Choroid plexus epithelial cell (primary cell): ENCODE measurements at places on chromosomes 3 and 15.

DNA sequence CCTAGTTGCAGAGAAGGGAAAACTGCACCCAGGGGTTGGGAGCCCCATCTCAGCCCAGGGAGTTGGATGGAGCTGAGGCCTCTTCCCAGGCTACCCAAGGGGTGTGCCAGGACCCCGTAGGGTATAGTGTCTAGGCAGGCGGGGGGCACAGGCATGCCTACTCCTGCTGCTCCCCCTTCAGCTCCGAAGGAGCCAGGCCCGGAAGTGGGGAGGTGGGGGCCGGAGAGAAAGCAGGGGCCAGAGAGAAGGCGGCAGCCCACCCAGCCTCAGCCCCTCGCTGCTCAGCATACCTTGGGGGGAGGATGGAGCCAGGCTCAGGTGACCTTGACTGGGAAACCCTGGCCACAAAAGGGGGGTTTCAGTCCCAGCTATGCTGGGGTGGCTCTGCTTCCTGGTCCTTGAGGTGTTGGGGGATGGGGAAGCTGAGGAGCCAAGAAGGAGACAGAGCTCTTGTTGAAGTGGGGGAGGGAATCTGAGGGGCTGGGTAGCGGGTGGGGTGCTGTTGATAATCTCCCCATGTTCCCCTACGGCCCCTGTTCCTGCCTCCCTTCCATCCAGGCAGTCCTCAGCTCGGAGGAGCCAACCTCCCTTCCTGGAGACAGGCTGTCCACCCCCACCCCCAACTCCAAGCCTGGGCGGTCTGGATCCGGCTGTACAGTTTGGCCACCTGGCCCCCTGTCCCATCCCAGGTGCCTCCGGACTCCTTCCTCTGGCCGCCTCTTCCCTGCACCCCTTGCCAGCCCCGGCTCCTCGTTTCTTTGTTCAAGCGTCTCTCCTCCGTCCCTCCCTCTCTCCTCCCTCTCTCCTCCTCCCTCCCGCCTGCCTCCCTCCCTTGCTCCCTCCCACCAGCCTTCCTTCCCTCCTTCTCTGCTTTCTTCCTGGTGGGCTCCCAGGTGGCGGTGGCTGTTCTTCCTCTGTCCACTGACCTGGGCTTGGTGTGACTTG is 1.7 kb downstream of the SEMA3F start:
- DNase-seq = peak; percentile 25

DNA sequence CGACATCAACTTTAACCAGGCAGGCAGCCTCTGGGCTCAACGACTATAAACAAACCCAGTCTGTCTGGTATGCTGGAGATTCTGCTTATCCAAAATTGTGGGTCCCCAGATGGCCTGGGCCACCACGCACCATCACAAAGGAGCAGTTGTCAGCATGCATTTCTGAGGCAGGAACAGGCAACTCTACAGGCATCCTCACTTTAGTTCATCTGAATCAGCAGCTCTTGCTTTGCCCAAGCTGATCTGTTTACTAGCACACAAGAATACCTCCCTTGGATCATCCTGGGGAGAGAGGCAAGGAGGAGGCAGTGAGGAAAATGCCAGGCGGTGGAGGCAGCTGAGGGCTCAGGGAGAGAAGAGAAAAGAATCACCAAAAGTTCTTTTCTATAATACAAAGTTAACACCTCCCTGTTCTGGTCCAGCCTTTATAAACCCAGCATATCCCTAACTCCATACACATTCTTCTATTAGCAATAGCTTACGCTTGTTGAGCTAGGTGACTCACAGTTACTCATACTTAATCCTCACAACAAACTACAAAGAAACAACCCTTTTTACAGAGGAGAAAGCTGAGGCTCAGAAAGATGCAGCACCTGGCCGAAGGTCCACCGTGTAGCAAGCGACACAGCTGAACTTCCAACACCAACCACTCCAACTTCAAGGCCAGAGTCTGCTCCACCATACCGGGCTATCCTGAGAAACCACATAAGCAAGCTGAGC is 33.6 kb downstream of the ZDHHC3 start:
- peak; percentile 42 for DNase-seq

DNA sequence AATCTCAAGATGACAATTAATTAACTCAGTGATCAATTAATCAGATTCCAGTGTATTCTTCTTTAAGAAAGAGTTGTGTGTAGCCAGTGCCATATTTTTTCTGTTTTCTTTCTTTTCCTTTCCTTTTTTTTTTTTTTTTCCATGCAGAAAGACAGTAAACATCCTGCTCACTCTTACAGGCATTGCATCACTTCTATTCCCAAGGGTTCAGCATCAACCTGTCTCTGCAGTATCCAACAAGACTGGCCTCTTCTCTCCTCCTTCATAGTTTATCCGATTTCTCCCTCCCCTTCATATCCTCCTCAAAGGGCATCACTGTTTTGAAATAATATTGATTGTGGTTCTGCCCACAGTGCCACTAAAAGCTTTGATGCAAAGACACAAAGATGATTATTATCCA is 17.0 kb upstream of the SLC9A9 start:
- DNase-seq = peak; percentile 67

DNA sequence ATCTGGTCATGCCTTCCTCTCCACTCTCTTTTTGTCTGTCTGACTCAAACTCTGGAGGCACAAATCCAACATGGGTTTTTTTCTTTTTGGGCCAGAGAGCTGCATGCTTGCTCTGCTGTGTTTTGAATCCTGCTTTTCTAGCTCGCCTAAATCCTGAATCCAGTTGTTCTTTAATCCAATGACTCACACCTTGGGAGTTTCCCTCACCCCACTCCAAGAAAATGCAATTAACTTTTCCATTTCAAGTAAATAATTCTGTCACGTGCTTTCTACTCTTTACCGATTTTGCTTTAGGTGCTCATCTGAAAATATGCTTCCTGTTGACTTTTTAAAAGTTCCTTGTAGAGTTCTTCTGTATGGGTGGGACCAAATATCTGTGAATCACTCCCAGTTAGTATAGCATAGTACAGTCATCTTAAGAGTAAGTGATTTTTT is 47.6 kb downstream of the SLMAP start:
- DNase-seq = peak; percentile 89

DNA sequence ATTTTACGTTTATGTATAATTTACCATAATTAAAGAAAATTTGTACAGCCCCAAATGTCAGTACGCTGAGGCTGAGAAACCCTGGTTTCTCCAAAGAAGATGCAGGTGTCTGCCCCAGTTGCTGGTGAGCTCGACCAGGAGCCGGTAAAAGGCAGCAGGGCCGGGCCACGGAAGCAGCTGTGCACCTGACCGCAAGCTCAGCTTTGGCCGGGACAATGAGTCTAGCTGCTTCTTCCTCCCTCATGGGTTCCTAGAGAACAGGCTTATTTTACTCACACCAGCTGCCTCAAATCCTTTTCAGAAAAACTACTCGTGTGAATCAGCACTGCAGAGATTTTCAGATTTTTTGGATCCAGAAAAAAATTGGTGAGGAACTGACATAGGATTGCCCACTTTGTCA is 18.0 kb upstream of the ZXDC start:
- no peak for DNase-seq
